ENCODE measurements at places on chromosomes 1 and 21.

- DNase-seq: no peak
These were observed 118.4 kb downstream of the CRYAA start for GRCh38 chr21:43287111-43287760.

- DNase-seq: no peak
These were observed 258.3 kb downstream of the SPATA17 start for GRCh38 chr1:217889401-217889800.

GRCh38 chr1:210260096-210260495 is 27.5 kb downstream of the SERTAD4 start:
- DNase-seq: no peak

DNA sequence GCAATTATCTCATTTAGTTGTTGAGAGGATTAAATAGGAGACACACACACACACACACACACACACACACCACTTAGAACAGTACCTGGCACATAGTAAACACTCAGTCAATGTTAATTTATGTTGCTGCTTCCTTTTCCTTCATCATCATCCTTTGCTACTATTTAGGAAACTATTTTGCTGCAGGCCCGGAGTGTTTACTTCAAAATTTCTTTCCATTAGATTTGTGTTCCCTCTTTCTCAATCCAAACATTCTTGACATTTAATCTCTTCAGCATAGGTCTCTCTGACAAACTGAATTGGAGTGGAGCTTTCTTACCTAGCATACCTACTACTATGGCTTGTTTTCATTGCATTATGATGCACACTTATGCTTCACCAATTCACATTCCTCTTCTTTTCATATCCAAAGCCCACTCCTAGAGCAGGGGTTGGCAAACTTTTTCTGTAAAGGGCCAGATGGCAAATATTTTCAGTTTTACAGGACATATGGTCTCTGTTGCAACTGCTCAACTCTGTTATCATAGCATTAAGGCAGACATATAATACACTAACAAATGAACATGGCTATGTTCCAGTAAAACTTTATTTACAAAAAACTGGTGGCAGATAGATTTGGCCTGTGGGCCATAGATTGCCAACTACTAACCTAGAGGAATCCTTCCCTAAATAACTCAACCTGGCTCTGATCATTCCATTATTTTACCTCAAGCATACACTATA is 49.5 kb downstream of the SCMH1 start:
- DNase-seq: no peak

GRCh38 chr1:68163220-68163619 is 69.1 kb downstream of the WLS start:
- DNase-seq: no peak

DNA sequence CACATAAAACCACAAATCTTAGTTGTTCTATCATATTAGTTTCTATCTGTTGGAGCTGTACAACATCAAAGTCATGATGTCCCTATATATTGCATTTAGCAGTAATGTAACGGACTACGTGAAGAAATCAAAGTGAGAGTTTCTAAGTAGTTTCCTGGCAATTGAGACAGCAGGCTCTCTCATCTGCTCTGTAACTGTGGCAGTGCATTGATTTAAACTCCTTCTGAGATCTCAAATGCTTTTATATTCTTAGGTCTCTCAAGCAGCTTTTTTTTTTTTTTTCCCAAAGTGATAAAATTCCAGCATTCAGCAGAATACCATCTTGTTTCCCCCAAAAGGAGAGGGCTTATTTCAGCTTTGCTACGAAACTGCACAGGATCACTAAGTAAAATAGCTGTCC is 480.1 kb downstream of the PTBP2 start:
- no peak for DNase-seq
